ENCODE measurements at places on chromosomes 4 and X.

- DNase-seq: peak; percentile 83
Observed at GRCh38 chrX:3191796-3192195, 150.5 kb downstream of the ARSF start.

- DNase-seq: peak; percentile 22
Observed at GRCh38 chr4:72323227-72323626, 245.8 kb downstream of the ADAMTS3 start.

- no peak for DNase-seq
Observed at GRCh38 chr4:111393781-111394180, 751.5 kb upstream of the FAM241A start.

GRCh38 chr4:88742561-88742960, 44.9 kb upstream of the NAP1L5 start:
- DNase-seq: peak; percentile 36

GRCh38 chr4:89598602-89599001, 238.4 kb downstream of the SNCA start:
- no peak for DNase-seq

DNA sequence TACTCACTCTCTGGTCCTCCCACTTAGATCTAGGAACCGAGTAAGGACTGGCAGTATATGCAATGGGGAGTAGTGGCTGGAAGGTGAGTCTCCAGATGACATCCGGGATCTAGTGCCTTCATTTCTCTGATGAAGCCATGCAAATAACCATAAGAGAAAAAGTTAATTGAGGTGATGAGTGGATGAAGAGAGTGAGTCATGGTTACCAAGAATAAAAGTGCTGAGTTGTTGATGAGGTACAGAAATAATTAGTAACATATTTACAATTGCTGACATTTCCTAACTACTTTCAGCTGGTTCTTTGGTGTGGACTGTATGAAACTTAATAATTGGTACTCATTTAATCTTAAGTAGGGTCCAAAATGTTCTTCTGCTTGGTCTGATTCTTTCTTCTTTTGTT, 146.7 kb upstream of the PITX2 start:
- DNase-seq: no peak

DNA sequence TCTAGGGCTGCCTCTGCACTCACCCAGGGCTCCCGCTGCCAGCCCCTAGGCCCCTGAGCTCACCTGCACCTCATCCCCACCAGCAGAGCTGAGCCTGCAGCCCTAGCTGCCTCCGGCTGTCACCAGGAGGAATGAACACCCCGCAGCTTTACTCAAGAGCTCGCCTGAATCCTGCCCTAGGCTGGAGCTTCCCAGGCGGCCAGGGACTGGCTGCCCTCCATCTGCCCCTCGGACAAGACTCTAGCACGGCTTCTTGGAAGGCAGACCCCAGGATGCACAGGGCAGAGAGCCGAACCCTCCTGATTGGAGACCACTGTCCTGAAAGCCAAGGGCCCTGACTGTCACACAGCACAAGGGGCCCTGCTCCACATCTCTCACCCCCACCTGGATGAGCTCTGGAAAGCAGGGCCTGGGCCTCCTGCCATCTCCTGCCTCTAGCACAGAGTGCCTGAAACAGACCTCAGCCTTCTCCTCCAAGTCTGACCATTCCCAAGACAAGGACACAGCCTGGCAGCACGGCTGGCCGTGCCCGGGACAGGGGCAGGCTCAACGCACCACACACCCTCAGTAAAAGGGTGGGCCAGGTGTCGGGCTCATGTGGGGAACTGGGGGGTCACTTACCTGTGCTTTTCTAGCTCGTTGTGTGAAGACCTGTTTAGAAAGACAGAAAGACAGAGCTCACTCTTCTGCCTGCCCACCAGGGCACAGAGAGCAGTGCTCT, 4.4 kb downstream of the MXD4 start:
- DNase-seq: no peak

- no peak for DNase-seq
Observed at GRCh38 chr4:176762661-176763308, 29.9 kb downstream of the VEGFC start.

GRCh38 chr4:48341776-48342605, 662 bp downstream of the SLAIN2 start:
- no peak for DNase-seq
